ENCODE measurements at places on chromosomes 7 and 10.
A peak's percentile ranks its signal among the peaks of the same experiment; 100 is the strongest.

- no peak for DNase-seq
These were observed 675.5 kb downstream of the SUGCT start for GRCh38 chr7:40810274-40810673.

DNA sequence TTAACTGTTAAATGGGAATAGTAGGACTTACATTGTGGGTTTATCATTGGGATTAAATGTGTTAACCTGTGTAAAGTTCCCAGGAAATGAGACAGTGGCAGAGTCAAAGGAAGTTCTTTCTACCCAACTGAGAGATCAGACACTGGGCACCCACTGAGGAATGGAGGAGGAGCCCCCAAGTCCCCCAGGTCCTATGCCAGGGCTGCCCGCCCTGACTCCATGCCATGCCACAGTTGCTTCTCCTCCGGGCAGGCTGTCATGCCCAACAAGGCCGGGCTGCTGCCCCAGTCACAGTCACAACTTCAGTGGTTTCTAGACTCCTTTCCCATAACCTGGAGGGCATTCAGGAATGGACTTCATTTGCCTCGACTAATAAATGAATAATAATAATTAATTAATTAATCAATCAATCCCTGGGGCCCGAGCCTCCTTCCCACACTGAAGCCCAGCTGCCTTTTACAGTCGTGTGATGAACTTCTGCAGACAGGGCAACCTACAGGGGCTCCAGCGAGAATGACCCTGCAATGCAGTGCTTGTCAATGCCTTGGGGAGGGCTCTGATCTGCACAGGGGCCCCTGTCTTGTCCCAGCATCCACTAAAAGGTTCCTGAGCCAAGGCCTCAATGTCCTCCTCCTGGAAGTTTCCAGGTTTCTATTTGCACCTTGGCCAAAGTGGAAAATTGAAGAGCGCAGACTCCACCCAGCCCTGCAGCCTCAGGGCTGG lies 32.4 kb downstream of the DRGX start:
- no peak for DNase-seq

DNA sequence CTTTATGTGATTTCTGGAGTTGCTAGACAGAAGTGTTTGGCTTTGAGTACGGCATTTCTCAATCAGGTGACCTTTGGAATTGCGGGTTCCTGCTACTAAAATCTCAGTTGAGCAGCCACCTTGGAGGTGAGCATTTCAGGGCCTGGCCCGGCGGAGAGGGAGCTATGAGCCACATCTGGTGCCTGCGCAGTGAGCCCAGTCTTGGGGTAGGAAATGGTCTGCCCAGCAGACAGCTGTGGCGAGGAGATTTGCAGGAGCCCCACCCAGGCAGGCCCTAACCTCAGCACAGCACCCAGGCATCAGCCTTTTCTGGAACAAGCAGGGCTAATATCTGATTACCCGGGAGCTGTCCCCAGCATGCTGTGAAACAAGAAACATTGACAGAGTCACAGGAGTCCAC lies 547.9 kb upstream of the FOXK1 start:
- DNase-seq: no peak

DNA sequence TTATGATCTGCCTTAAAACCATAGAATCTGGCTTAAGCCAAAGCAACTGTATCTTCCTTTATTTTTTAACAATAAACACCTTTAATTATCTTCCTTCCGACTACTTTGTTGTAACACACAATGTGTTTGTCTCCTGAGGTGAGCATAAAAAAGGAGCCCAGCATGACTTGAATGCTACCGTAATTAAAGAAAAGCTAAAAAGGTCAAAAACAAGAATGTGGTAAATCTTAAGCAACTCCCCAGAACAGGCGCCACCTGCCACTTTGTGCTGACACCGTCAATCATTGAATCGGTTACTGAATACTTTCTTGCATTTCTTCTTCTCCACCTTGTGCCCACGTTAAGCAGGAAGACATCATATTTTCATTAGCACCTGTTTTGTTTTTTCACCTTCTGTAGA lies 569.9 kb upstream of the C7orf33 start:
- no peak for DNase-seq

- DNase-seq: peak; percentile 15
These were observed 477.5 kb upstream of the FOXK1 start for GRCh38 chr7:4204513-4205165.

- no peak for DNase-seq
These were observed 204.9 kb upstream of the NPSR1 start for GRCh38 chr7:34453150-34453549.

- DNase-seq: no peak
These were observed 557 bp downstream of the BAG3 start for GRCh38 chr10:119651514-119652360.

DNA sequence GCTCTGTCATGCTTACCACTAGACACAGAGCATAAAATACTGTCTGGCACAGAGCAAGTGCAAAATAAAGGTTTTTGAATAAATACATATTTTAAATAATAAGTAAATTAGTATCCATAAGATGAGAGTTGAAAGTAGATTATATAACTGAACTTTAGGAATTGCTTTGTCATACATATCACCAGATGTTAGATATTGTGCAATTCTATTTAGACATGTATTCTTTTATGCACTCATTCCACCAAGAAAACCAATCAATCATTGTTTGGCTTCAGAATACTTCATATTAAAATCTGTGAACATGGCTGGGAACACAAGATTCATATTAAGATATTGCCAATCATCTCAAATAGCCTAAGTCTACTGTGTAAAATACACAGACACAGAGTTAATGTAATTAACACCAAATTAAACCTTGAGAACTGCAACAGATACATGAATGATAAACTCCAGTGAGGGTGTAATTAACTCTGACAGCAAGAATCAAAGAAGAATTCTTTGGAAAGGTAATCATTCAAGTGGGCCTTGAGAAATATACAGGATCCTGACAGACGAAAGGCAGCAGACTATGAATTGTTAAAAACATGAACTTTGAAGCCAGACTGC lies 201.0 kb upstream of the PTN start:
- DNase-seq: no peak

DNA sequence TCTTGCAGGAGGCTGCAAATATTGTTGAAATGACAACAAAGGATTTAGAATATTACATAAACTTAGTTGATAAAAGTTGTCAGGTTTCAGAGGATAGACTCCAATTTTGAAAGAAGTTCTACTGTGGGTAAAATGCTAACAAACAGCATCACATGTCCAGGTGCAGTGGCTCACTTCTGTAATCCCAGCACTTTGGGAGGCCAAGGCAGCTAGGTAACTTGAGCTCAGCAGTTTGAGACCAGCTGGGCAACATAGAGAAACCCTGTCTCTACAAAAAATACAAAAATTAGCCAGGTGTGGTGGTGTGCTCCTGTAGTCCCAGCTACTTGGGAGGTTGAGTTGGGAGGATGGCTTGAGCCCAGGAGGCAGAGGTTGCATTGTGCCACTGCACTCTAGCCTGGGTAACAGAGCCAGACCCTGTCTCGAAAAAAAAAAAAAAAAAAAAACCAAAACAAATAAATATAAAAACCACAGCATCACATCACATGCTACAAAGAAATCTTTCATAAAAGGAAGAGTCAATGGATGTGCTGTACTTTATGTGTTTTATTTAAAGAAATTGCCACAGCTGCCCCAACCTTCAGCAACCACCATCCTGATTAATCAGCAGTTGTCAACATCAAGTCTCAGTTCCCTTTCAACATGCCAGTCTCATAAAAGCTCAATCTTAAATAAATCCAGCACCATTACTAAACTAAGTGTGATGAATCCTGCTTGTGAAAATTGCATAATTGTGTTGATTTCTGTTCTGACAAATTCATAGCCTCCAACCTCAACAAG lies 83.2 kb upstream of the MBL2 start:
- DNase-seq: no peak

GRCh38 chr7:158617737-158618128 lies 30.1 kb upstream of the PTPRN2 start:
- DNase-seq: no peak

DNA sequence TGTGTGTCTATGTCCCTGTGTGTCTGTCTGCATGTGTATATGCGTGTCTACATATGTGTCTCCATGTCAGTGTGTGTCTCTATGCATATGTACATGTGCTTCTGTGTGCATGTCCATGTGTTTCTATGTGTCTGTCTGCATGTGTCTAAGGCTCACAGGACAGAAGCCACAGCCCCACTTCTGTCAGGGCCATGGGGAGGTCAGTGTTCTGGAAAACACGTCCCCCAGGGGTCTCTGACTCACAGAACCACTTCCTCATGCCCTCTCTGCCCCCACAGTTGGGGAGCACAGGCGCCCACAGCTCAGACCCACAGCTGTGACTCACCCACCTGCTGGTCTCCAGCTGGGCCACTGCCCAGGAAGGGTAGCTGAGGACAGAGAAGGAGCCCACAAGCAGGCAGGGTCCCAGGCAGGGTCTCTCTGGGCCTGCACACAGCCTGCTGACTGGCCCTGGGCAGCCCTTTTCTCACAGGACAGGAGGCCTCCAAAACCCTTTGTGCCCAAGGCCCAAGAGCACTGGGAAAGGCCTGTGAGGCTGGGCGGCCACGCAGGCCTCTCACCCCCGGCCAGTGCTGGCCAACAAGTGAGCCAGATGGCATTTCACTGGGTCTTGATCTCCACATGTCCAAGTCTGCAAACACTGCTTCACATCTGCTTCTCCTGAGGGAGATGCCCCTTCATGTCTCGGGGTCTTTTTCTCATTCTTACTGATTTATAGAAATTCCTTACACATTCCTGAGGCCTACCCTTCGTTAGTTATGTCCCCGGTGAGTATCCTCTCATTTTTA lies 102.9 kb upstream of the FAM20C start:
- no peak for DNase-seq

DNA sequence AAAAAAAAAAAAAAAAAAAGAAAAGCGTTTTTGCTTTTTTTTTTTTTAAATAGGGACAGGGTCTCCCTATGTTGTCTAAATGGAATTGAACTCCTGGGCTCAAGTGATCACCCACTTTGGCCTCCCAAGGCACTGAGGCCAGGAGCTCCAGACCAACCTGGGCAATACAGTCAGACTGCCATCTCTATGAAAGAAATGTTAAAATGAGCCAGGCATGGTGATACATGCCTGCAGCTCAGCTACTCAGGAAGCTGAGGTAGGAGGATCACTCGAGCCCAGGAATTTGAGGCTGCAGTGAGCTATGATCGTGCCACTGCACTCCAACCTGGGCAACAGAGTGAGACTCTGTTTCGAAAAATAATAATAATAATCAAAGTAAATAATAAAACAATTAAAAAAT lies 16.5 kb upstream of the LMTK2 start:
- DNase-seq: no peak

- DNase-seq: no peak
These were observed 12.5 kb upstream of the LYZL1 start for GRCh38 chr10:29276251-29276850.

- DNase-seq: no peak
These were observed 10.7 kb upstream of the CHST15 start for GRCh38 chr10:124104011-124104627.

DNA sequence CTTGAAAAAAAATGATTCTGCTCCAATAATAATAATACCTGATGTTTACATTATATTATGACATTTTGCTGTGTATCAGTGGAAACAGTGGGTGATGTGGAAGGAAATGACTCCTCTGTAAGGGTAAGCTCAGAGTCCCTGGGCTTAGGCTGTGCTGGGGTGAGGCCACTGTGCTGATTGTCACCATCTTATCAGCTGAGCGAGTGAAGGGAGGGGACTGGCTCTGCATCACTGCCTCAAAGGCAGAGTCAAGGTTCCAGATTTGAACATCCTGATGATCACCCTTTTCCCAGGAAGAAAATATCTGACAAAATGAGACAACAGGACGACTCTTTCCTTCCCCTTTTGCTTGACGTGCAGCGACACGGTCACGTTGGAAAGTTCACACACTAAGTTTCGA lies 24.0 kb upstream of the HABP2 start:
- no peak for DNase-seq
